Osteocyte (in vitro differentiated cells): ENCODE measurements at places on chromosomes 2 and 18. TPM values are rescaled to one million over a fixed set of nuclear protein-coding genes. Genes with fewer than 3 reads are reported as not detected.

DNA sequence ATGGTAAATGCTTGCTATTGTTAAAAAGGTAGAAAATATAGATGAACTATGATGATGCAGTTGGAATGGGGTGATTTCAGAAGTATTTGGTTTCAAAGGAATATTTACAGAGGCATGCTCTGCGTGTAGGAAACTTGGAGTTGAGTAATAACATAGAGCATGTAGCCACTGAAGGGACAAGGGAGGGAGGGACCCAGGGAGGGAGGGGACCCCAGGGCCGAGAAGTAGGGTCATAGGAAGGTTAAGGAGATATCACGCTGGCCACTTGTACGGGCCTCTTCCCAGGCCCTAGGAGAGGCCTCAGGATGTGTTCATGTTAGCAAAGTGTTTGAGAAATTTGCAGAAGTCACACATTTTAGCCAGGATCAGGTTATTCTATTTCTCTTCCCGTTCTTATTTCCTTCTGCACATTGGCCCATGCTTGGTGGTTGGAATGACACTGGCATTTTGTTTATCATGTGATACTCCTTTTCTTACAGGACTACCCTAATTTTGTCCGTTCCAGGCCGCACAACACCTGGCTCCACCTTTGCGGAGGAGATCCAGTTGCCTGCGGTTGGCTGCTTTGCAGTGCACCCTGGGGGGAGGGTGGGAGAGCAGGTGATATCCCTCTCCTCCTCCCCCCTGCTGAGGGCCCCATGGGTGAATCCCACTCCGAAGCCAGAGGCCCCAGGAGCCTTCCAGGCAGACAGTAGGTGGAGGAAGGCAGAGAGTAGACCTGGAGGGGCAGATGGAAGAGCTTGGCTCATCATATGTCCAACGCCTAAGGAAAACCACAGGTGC is 16.9 kb upstream of the ACKR3 start:
- no peak overlapping the region for H3K4me3 ChIP-seq
- peak; percentile 53 for DNase-seq

DNA sequence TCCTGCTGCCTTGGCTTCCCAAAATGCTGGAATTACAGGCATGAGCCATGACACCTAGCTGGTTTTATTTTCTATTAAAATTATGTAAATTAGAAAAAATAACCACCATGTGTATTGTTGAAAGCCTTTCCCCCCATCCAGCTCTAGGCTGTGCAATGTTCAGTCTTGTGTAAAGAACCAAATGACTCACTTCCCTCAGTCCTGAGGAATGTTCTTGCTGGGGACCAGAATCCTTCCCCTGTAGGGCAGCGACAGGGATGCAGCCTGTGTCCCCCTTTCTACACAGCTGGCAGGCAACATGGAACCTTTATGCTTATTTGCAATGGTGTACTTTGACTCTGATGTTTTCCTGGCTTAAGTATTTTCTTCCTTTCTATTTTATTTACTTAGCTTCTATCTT is 29.4 kb downstream of the AOX1 start:
- H3K36me3 ChIP-seq = no peaks in the 10 kb centered on the region
- peaks cover 18% of the 10 kb centered on the region for H3K4me1 ChIP-seq
- no peak overlapping the region for H3K27ac ChIP-seq
- DNase-seq = no peak
- no peaks in the 10 kb centered on the region for H3K27me3 ChIP-seq

GRCh38 chr2:101238930-101239759 is 13.5 kb upstream of the CNOT11 start:
- no peak overlapping the region for H3K4me3 ChIP-seq
- H3K4me1 ChIP-seq = no peaks in the 10 kb centered on the region

DNA sequence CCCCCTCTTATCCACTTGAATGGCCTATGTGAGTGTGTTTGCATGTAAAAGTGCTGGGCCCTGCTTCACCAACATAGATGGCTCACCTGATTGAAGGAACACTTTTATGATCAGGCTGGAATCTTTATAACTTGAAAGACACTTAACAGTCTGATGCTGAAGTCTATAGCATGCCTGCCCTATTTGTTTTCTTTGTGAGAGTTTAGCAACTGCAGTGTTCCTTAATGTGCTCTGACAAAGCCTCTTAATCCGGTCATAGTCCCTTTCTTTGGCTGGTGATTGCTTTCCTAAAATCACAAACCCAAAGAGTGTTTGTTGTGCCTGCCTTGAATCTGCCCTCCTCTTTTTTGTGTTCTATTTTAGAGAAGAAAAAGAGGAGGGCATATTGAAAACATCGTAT is 1382.8 kb upstream of the CELF4 start:
- DNase-seq = no peak
- no peaks in the 10 kb centered on the region for H3K4me1 ChIP-seq
- no peak overlapping the region for H3K27ac ChIP-seq
- H3K27me3 ChIP-seq = no peaks in the 10 kb centered on the region
- no peaks in the 10 kb centered on the region for H3K36me3 ChIP-seq
- H3K4me3 ChIP-seq = no peak overlapping the region

XPO1 gene
- total RNA-seq = 122 and 129 TPM in 2 replicates

ARID5A gene
- 25.9 and 26.3 TPM in 2 replicates for total RNA-seq

GRCh38 chr2:171522052-171522787 is at the start of gene CYBRD1:
Gene CYBRD1, plus strand, starts transcription at chr2:171522474. Its CDS starts 72 bp downstream, at chr2:171522546.
- peak within 1 kb of the TSS; percentile 94 for H3K27ac ChIP-seq
- peak within 1 kb of the TSS; percentile 93 for H3K4me3 ChIP-seq
- peaks cover 30% of the 10 kb centered on the region for H3K4me1 ChIP-seq
- DNase-seq = peak; percentile 88

DNA sequence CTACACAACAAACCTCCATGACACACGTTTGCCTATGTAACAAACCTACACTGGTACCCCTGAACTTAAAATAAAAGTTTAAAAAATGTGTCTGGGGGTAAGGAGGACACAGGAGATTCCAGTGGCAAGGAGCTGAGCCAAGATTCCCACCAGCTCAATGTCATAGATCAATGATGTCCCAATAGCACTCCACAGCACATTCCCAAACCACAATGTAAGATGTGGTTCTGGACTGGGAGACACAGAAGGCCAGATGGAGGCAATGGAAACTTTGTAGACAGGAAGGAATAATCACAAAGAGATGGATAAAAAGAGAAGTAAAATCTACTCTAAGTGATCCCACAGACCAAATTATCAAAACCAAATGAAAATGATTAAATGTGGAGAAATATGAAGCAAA is 312.4 kb upstream of the SOX11 start:
- H3K27me3 ChIP-seq = peaks cover 2% of the 10 kb centered on the region
- H3K27ac ChIP-seq = no peak overlapping the region
- H3K36me3 ChIP-seq = no peaks in the 10 kb centered on the region
- H3K4me1 ChIP-seq = no peaks in the 10 kb centered on the region
- H3K4me3 ChIP-seq = no peak overlapping the region
- no peak for DNase-seq

CD207 gene
- total RNA-seq = not detected in 2 replicates

DNA sequence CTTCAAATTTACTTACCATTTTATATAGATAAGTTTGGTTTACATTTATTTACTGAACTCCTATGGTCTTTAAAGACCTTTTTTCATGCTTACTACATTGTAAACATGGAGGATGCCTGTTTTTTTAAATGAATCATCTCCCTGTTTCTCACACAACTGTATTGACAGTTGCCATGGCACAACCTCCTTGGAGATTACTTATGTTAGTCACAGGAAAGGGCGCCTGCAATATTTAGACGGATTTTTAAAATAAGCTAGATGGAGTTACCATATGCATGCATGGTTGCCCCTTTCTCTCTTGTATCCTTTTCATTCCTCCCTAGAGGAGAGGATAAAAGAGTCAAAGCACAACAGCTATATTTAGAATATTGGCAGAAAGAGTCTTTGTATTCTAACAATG is 34.8 kb upstream of the CCDC102B start:
- H3K4me1 ChIP-seq = peaks cover 17% of the 10 kb centered on the region
- H3K4me3 ChIP-seq = no peak overlapping the region
- no peak for DNase-seq
- H3K27ac ChIP-seq = no peak overlapping the region
- H3K27me3 ChIP-seq = no peaks in the 10 kb centered on the region

- no peaks in the 10 kb centered on the region for H3K4me1 ChIP-seq
- H3K27me3 ChIP-seq = no peaks in the 10 kb centered on the region
- DNase-seq = no peak
- H3K4me3 ChIP-seq = no peak overlapping the region
These were observed 37.0 kb upstream of the MPP4 start for GRCh38 chr2:201735486-201735885.

FASTKD2 gene
- total RNA-seq = 18.9 and 19.8 TPM in 2 replicates

PIKFYVE gene
- 37.1 and 38.8 TPM in 2 replicates for total RNA-seq

DNA sequence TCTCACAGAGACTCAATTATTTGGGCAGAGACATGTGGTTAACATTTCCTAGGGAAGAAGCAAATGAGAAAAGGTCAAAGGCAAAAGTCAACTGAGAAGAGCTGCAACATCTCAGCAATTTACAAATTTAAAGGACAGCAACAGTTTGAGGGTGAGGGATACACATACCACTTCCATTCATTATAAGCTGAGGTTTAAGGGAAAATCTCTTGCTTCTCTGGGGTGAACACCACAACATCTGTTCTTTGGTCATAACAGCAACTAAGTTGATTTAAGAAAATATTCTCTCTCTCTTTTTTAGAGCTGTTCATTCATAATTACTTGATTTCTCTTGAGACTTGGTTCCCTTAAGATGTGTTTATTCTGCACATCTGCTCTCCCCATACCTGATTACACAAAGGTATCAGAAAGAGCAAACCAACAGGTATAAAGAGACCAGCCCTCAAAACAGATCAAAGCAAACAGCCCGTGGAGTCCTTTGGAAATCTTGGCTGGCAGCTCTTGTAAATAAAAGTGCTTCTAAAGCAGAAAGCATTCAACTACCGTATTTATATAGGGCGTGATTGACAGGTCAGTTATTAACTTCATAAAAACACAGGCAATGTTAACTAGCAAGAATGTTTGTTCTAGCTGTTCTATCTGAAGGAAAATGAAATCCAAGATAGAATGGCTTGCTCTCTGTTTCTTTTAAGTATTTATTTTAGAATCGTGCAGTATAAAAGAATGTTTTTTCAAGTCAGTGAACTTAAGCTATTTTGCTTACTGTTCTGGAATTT is 132.8 kb downstream of the THADA start:
- no peak for DNase-seq
- peak overlapping the region; percentile 40 for H3K4me3 ChIP-seq
- H3K27ac ChIP-seq = peak overlapping the region; percentile 93
- H3K36me3 ChIP-seq = peaks cover 3% of the 10 kb centered on the region
- no peaks in the 10 kb centered on the region for H3K27me3 ChIP-seq

DNA sequence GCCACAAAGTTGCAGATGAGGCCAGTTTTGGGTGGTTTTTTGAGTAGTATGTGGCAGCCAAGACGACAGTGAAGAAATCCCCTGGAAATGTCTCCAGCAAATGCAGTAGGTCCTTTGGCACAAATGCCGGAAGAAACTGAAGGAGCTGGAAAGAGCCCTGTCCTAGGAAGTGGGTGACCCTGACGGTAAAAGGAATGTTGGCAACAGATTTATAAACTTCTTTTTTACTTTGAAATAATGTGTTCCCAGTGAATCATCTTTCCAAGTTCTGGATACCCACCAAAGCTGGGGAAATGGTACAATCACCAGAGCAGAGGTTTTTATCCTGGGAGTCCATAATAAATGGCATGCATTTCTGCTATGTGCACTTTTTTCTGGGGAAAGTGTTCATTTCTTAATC is 112.9 kb downstream of the CSRNP3 start:
- H3K36me3 ChIP-seq = no peaks in the 10 kb centered on the region
- no peak for DNase-seq
- peaks cover 2% of the 10 kb centered on the region for H3K4me1 ChIP-seq

- H3K36me3 ChIP-seq = peaks cover 31% of the 10 kb centered on the region
- DNase-seq = no peak
- no peaks in the 10 kb centered on the region for H3K27me3 ChIP-seq
These were observed 36.3 kb downstream of the HDHD2 start for GRCh38 chr18:47113796-47114540.

DNA sequence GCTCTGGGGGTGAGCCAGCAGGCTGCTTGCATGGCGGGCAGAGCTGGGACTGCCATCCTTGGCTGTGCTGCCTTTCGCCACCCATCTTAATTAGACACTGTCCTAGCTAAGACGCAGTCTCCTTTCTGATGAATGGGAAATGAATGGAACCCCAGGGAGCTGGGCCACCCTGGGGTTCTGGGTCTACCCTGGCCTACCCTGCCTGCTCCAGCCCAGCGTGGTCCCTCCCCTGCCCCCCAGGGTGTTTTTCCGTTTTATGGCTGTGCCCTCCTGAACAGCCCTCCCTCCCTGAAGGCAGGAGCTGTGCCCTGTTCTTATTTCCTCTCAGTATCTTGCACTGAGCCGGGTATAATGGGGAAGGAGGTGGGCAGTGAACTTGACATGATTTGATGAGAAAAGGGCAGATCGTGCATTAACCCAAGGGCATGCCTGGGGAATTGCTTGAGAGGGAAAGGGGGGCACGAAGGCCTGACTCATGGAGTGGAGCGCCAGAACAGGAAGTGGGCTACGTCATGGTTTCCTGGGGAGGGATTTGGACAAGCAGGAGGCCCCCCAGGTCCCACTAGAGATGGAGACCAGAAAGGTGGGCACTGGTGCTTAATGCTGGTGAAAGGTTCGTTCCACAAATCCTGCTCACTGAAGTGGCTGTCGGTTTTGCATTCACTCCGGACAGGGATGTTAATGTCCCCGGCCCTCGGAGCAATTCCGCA is 165.0 kb downstream of the KLHL29 start:
- peaks cover 2% of the 10 kb centered on the region for H3K27me3 ChIP-seq
- no peak overlapping the region for H3K27ac ChIP-seq
- H3K4me3 ChIP-seq = no peak overlapping the region
- peaks cover 2% of the 10 kb centered on the region for H3K36me3 ChIP-seq
- DNase-seq = no peak

GRCh38 chr2:105490204-105490603 is 91.4 kb upstream of the FHL2 start:
- H3K27me3 ChIP-seq = peaks cover 53% of the 10 kb centered on the region
- H3K4me3 ChIP-seq = no peak overlapping the region
- no peak for DNase-seq
- H3K27ac ChIP-seq = no peak overlapping the region
- H3K4me1 ChIP-seq = peaks cover 39% of the 10 kb centered on the region

DNA sequence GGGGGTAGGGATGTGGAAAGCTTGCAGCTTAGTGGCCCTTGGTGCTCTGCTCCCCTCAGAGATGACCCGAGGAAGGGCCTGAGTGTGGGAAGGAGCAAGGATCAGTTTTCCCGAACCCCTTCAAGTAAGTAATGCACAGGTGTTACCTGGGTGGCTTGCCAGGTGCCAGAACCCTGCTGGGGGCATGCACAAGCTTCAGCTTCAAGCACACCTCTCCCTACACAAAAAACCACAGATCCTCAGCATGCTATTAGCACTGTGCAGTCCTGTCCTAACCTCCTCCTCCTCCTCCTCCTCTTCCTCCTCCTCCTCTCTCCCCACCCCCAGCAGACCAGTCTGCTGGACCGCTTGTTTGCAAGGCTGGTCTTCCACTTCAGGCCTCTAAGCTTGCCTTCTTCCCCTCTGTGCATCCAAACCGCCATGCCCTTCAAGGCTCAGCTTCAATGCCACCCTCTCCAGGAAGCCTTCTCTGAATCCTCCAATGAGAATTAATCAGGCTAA is 114.8 kb downstream of the ACAA2 start:
- DNase-seq = no peak
- H3K4me1 ChIP-seq = no peaks in the 10 kb centered on the region
- H3K27ac ChIP-seq = no peak overlapping the region
- no peaks in the 10 kb centered on the region for H3K36me3 ChIP-seq
- no peaks in the 10 kb centered on the region for H3K27me3 ChIP-seq
- no peak overlapping the region for H3K4me3 ChIP-seq
